ENCODE measurements at places on chromosomes 12 and 14.

- no peak for DNase-seq
Measured at GRCh38 chr12:118425364-118425763, 49.0 kb downstream of the SUDS3 start.

DNA sequence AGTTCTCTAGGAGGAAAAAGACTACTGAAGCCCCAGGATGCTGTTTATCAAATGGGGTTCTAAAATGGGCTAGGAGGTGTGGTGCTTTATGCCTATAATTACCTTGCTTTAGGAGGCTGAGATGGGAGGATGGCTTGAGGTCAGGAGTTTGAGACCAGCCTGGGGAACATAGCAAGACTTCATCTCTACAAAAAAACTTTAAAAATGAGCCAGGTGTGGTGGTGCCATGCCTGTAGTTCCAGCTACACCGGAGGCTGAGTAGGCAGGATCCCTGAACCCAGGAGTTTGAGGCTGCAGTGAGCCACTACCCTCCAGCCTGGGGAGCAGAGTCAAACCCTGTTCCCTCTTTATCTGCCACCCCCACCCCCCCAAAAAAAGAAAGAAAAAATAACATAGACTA, 23.3 kb upstream of the SLC2A3 start:
- DNase-seq: no peak

- no peak for DNase-seq
Measured at GRCh38 chr12:46535907-46536306, 163.3 kb upstream of the SLC38A2 start.

DNA sequence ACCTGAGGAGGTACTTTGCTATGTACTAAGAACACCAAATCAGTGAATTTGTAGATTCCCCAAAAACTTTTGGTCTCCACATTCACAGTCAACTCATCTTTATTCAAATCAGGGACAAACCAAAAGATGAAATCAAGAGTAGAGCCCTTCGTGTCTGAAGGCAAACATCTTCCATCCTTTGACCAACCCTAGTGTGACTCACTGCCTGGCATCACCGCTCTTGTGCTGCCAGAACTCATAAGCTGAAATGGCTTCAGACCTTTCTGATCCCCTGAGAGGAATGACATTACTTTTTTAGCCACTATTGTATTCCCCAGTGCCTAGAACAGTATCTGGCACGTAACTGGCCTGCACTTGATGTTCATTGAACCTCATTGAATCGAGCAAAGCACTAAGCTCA, 50.1 kb downstream of the GOLGA5 start:
- no peak for DNase-seq

GRCh38 chr12:30692470-30692869, 3.2 kb downstream of the IPO8 start:
- no peak for DNase-seq

- DNase-seq: no peak
Measured at GRCh38 chr14:52067873-52068614, 815 bp downstream of the NID2 start.

- DNase-seq: no peak
Measured at GRCh38 chr14:102775855-102776760, 1.1 kb upstream of the TRAF3 start.

DNA sequence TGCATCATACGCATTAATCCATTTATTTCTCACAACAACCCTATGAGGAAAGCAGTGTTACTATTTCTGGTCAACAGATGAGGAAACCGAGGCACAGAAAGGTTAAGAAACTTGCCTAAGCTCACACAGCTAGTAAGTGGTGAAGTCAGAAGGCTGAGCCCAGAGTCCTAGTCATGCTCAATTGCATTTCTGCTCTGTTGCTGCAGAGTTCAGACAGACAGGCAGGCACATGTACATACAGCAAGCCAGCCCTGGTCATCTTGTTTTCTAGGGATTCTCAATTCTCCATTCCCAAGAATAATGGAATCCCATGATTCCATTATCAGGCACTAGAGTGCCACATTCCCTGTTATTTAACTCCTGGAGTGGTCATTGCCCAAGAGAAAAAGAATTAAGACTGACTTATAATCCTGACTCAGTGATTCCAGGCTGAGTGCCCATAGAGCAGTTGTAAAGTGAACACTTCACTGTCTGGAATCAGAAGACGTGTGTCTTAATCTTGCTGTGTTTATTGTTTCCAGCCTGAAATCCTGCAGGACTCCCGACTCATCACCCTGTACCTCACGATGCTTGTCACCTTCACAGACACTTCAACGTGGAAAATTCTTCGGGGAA, 10.7 kb downstream of the UBE3B start:
- no peak for DNase-seq

DNA sequence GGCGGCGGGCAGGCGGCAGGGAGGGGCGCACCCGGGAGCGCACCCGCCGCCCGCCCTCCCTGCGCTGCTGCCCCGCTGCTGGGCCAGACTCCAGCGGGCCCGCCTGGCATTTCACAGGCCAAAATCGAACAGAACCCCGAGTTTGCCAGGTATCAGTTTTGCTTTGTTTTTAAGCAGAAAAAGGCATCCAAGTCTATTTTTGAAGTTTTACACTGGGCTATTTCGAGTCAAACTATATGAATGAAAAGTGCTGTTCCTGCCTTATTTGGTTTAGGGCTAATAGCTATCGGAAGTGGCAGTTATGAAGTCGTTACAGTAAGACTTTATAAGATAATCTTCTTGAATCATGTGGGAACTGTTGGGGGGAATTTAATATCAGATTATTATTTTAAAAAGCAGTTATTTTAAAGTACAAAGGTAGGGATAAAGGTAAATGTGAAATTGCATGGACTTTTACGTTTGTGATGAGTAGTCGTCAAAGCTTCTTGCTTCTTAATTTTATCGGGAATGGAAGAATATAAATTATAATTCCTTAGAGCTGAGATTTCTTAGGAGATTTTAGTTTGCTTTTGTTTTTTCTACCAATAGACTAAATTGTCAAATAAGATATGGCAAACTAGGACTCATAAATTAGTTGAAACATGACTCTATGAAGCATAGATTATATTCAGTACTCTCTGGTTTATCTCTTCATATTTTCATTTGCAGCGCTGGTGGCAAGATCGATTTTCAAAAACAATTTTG, 1.1 kb downstream of the MSRB3 start:
- DNase-seq: no peak

GRCh38 chr12:9792185-9792900, 31.6 kb upstream of the CD69 start:
- DNase-seq: no peak

DNA sequence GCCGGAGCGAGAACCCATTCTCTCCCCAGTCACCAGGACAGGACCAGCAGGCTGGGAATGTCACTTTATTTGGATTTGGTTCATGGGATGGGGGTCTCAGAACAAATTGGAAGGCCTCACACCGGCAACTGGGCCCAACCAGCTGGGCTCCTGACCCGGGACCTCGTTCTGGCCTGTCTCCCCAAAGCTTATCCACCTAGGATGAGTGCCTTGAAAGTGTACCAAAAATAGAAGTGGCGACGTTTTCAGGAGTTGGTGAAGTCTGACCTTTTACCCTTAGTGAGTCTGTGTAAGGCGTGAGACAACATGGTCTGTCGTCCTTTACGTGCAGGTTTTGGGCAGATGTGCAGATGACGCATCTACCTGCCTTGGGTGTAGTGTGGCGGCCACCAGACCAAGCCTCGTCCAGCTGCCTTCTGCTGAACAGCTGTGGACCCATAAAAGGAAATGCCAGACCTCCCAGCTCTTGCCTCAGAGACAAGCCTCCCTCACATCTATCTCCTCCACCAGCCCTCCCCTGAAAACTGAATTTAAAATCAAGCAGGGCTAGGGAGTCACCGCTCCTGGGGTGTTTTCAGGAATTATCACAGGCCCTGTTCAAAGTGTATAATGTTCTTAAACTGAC, 36.6 kb upstream of the CLMN start:
- DNase-seq: no peak

DNA sequence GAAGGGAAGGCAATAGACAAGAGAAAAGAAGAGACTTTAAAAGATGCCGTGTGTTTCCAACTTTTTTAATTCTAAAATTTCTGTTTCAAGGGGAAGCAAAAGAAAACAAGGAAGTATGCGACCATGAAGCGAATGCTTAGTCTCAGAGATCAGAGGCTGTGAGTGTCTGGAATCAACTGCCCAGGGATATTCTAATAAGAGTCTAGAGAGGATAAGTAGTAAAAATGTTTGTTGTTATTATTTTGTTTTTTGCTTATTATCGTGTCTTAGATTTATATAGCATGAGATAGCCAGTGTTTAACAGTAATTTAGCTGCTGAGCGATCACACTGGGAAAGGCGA, 421 bp downstream of the FCF1 start:
- DNase-seq: no peak

GRCh38 chr12:51917041-51917590, 9.8 kb downstream of the ACVRL1 start:
- no peak for DNase-seq

DNA sequence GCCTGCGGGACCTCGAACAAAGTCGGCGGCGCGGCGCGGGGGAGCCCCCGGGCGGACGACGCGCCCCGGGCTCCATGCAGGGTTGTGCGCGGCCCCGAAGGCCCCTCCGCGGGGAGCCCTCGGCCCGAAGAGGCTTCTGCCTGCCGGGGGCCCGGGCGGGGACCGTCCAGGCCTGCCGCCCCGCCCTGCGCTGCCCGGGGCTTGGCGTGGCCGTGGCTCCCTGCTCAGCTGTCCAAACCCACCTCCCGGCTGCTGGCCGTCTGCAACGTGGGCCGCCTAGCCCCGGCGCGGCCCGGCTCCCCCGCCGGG, 670 bp downstream of the DYRK2 start:
- no peak for DNase-seq

DNA sequence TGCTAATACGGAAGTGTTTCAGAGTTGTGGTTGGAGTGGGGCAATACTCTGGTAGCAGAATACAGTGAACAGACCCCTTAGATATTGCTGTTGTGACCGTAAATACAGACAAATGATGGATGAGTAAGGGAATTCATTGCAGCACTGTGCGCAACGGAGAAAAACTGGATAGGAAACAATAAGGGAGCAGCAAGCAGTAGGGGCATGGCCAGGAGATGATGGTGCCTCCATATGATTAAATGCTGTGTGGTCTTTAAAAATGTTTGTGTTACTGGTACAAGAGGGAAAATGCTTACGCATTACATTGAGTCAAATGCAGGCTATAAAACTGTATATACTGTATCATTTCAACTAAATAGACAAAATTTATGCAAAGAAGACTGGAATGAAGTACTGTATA, 61.6 kb downstream of the EML1 start:
- no peak for DNase-seq
